Fibroblast of skin of abdomen (primary cell): ENCODE measurements at places on chromosomes 1 and 21.

GRCh38 chr1:14055442-14056223 is 355.6 kb downstream of the PRDM2 start:
- DNase-seq, result peak; percentile 26

- DNase-seq, result no peak
Measured at GRCh38 chr1:184947497-184948256, 26.6 kb downstream of the NIBAN1 start.

GRCh38 chr1:231778009-231778719 is 151.6 kb downstream of the DISC1 start:
- DNase-seq, result peak; percentile 63

GRCh38 chr1:47738560-47739182 is 258.5 kb downstream of the TRABD2B start:
- DNase-seq, result peak; percentile 57

- peak; percentile 2 for DNase-seq
Measured at GRCh38 chr1:35768350-35769187, 1.2 kb downstream of the CLSPN start.
